CD14-positive monocyte (primary cell): ENCODE measurements at places on chromosomes 5 and 9.

- H3K4me1 ChIP-seq = no peaks in the 10 kb centered on the region
- H3K4me3 ChIP-seq = no peak overlapping the region
- no peaks in the 10 kb centered on the region for H3K36me3 ChIP-seq
- no peak overlapping the region for H3K27ac ChIP-seq
These were observed 9.4 kb upstream of the TENT2 start for GRCh38 chr5:79602889-79603288.

GRCh38 chr5:127406326-127407121, 110.9 kb upstream of the PRRC1 start:
- DNase-seq = no peak
- no peak overlapping the region for H3K4me3 ChIP-seq
- no peaks in the 10 kb centered on the region for H3K27me3 ChIP-seq
- H3K27ac ChIP-seq = no peak overlapping the region
- no peaks in the 10 kb centered on the region for H3K4me1 ChIP-seq
- no peaks in the 10 kb centered on the region for H3K36me3 ChIP-seq

DNA sequence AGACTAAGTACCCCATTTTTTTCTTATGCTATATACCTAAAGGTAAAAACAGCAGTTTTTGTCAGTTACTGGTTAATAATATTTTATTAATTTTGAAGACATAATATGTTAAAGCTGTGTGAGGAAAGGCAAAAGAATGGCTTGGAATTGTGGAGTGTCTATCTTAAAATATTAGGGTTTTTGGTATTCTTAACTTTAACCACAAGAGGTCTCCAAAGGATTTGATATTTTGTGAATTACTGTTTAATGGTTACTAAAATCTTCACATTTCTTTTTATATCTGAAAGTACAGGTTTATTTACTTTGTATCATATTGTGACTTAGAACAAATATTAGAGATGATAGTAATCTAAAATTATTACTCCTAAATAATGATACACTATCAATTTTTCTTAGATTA, 32.0 kb upstream of the DHFR start:
- H3K27me3 ChIP-seq = no peaks in the 10 kb centered on the region
- H3K27ac ChIP-seq = no peak overlapping the region
- peaks cover 26% of the 10 kb centered on the region for H3K36me3 ChIP-seq
- DNase-seq = no peak

- H3K27me3 ChIP-seq = no peaks in the 10 kb centered on the region
- DNase-seq = no peak
- H3K27ac ChIP-seq = no peak overlapping the region
- no peak overlapping the region for H3K4me3 ChIP-seq
- no peaks in the 10 kb centered on the region for H3K36me3 ChIP-seq
- H3K4me1 ChIP-seq = no peaks in the 10 kb centered on the region
These were observed 62.6 kb downstream of the SEMA5A start for GRCh38 chr5:9483243-9483642.

- no peak for DNase-seq
- no peak overlapping the region for H3K27ac ChIP-seq
- H3K27me3 ChIP-seq = no peaks in the 10 kb centered on the region
- H3K36me3 ChIP-seq = no peaks in the 10 kb centered on the region
- H3K4me1 ChIP-seq = no peaks in the 10 kb centered on the region
These were observed 10.3 kb downstream of the UGT3A2 start for GRCh38 chr5:36056422-36056821.

GRCh38 chr5:181265092-181265671, 4.2 kb upstream of the TRIM52 start:
- peaks cover 8% of the 10 kb centered on the region for H3K36me3 ChIP-seq
- H3K27me3 ChIP-seq = no peaks in the 10 kb centered on the region
- no peak overlapping the region for H3K4me3 ChIP-seq
- no peak for DNase-seq
- peaks cover 14% of the 10 kb centered on the region for H3K4me1 ChIP-seq

DNA sequence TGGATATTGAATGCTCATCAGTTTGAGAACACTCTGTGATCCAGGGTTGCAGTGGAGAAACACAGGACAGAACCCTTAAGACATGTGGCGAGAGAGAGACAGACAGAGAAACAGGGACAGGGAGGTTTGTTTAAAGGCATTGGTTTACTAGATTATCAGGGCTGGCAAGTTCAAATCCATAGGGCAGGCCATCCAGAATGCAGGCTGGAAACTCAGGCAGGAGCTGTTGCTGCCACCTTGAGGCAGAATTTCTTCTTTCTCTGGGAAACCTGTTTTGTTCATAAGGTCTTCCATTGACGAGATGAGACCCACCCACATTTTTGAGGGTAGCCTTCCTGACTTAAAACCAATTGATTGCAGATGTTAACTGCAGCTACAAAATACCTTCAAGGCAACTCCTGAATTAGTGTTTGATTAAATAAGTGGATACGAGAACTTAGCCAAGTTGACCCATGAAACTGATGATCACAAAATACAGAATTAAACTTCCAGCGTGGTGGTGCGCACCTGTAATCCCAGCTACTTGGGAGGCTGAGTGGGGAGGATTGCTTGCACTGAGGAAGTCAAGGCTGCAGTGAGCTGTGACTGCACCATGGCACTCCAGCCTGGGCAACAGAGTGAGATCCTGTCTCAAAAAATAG, 55.9 kb downstream of the NSUN2 start:
- no peaks in the 10 kb centered on the region for H3K4me1 ChIP-seq
- peaks cover 13% of the 10 kb centered on the region for H3K27me3 ChIP-seq
- DNase-seq = no peak
- no peak overlapping the region for H3K4me3 ChIP-seq

GRCh38 chr9:91411096-91411771, 12.4 kb downstream of the NFIL3 start:
- H3K4me1 ChIP-seq = peaks cover 80% of the 10 kb centered on the region
- peak overlapping the region; percentile 85 for H3K27ac ChIP-seq
- H3K4me3 ChIP-seq = peak overlapping the region; percentile 49
- peak; percentile 93 for DNase-seq
- H3K27me3 ChIP-seq = no peaks in the 10 kb centered on the region
- peaks cover 22% of the 10 kb centered on the region for H3K36me3 ChIP-seq

GRCh38 chr5:156380848-156381247, 53.9 kb downstream of the SGCD start:
- H3K4me3 ChIP-seq = no peak overlapping the region
- H3K4me1 ChIP-seq = no peaks in the 10 kb centered on the region
- no peaks in the 10 kb centered on the region for H3K36me3 ChIP-seq
- DNase-seq = no peak

DNA sequence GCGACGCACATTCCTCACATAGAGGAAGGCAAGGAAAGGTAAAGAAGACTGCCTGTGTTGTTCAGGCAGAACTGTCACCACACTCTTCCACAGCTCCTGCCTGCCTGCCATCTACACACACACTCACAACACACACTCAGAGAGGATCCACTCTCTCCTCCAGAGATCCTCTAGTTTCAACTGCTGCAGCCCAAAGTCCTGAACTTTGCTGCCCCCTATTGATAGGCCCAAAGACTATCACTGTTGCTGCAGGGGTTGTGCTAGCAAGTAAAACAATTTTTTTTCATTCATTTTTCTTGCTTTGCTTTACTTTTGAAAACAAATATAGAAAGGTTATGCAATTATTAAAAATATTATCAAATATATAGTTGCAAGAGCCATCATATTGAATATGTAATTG, 5.9 kb upstream of the CFAP90 start:
- H3K4me3 ChIP-seq = no peak overlapping the region
- peaks cover 9% of the 10 kb centered on the region for H3K27me3 ChIP-seq
- peaks cover 42% of the 10 kb centered on the region for H3K36me3 ChIP-seq
- H3K4me1 ChIP-seq = no peaks in the 10 kb centered on the region
- no peak for DNase-seq

GRCh38 chr5:34616651-34617050, 39.5 kb upstream of the RAI14 start:
- no peaks in the 10 kb centered on the region for H3K4me1 ChIP-seq
- no peak overlapping the region for H3K4me3 ChIP-seq
- H3K36me3 ChIP-seq = no peaks in the 10 kb centered on the region
- H3K27ac ChIP-seq = no peak overlapping the region

GRCh38 chr5:149452007-149452664, 73.0 kb upstream of the IL17B start:
- H3K36me3 ChIP-seq = no peaks in the 10 kb centered on the region
- no peak for DNase-seq
- no peak overlapping the region for H3K4me3 ChIP-seq

DNA sequence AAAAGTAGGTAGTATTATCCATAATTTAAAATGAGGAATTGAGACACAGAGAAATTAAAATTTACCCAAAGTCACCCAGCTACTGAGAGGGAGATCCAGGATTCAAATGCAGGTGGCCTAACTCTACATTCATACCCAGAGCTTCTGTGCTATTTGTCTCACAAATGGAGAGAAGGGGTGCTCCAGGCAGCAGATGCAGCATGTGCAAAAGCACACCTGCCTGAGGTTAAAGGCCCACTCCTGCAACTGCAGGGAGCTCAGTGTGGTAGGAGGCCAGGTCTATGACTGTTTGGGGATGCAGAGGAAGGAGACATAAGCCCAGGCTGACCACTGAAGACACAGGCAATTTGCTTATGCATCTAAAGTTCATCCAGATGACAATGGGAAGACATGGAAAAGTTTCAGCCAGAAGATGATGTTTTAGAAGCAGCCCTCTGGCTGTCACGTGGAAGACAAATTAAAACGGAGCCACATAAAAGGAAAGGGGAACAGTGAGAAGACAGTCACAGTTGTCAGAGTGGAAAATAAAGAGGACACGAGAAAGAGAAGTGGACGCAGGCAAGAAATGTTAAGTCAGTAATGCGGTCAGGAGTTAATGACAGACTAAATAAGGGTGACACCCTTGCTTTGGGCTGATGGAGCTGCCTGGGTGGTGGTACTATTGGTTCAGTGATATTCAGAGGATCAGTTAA, 214.7 kb downstream of the EBF1 start:
- DNase-seq = no peak
- H3K4me1 ChIP-seq = no peaks in the 10 kb centered on the region
- no peak overlapping the region for H3K27ac ChIP-seq
- no peaks in the 10 kb centered on the region for H3K36me3 ChIP-seq

GRCh38 chr5:148401604-148402003, 17.8 kb downstream of the FBXO38 start:
- no peaks in the 10 kb centered on the region for H3K27me3 ChIP-seq
- no peak overlapping the region for H3K4me3 ChIP-seq
- peak; percentile 24 for DNase-seq
- H3K36me3 ChIP-seq = peaks cover 39% of the 10 kb centered on the region

DNA sequence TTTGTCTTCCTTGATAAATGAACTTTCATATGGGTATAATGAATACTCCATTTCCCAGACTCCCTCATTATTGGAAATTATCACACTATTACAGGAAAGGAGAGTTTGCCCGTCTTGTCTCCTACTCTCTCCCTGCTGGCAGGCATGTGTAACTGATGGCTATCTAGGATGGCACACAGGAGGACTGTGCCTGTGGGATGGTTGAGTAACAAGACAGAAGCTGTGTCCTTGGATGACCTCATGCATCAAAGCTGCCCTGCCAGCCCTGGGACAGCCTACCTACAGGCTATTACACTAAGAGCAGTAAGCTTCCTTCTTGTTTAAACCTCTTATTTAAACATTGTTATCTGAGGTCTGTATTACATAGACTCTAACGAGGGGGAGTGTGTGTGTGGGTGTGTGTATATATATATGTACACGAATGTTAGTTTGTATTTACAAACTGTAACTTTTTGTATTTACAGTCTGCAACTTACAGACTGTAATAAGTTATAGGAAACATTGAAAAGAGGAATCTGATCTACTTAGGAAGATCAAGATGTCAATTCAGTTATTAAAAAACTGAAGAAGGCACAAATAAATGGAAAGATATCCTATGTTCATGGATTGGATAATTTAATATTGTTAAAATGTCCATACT, 247.6 kb upstream of the ACO1 start:
- H3K4me1 ChIP-seq = no peaks in the 10 kb centered on the region
- H3K27ac ChIP-seq = no peak overlapping the region
- no peak for DNase-seq
- no peaks in the 10 kb centered on the region for H3K27me3 ChIP-seq
- no peak overlapping the region for H3K4me3 ChIP-seq

- H3K36me3 ChIP-seq = no peaks in the 10 kb centered on the region
- peaks cover 13% of the 10 kb centered on the region for H3K4me1 ChIP-seq
- H3K27me3 ChIP-seq = no peaks in the 10 kb centered on the region
- peak; percentile 47 for DNase-seq
These were observed 24.0 kb upstream of the KLF9 start for GRCh38 chr9:70438341-70438928.

DNA sequence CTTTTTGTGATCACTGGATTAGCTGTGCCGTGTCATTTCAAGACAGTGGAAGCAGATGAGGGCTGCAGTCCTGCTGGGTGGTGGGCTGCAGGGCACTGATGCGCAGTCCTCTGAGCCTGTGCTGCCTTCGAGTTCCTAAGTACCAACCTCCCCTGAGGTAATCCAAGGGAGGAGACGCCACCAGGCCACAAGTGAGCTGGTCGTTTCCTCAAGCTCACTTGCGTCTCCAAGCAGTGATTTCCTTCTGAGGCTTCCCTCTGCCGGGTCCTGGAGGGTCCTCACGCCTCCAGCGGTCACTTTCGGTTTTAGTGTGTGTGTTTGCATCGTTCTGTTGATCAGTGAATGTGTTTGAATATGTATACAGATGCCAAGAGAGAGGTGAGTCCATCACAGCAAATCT, 115.7 kb downstream of the TRIO start:
- no peak for DNase-seq
- no peak overlapping the region for H3K27ac ChIP-seq

DNA sequence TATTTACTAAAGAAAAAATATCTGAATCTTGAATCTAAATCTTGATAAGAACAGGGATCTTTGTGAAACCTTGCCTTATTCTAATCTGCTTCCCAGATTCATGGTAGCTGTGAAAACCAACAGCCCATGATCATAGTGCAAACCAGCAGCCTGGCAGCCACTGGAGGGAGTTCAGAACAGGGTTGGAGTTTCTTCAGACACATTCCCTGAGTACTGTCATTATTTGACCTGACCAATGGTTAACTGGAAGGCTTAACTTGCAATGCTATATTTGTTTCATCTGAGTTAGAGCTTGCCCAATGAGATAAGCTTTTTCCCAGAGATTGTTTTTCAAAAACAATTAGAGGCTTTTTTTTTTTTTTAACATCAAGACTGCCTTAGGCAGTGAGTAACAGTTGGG, 47.8 kb downstream of the LOX start:
- no peak overlapping the region for H3K27ac ChIP-seq
- no peaks in the 10 kb centered on the region for H3K27me3 ChIP-seq
- no peak for DNase-seq
- H3K4me3 ChIP-seq = no peak overlapping the region

- H3K27me3 ChIP-seq = no peaks in the 10 kb centered on the region
- no peak overlapping the region for H3K4me3 ChIP-seq
- H3K4me1 ChIP-seq = no peaks in the 10 kb centered on the region
- no peak overlapping the region for H3K27ac ChIP-seq
- no peak for DNase-seq
These were observed 435.1 kb downstream of the HCN1 start for GRCh38 chr5:45261125-45261524.

- H3K4me3 ChIP-seq = no peak overlapping the region
- H3K36me3 ChIP-seq = no peaks in the 10 kb centered on the region
- peaks cover 8% of the 10 kb centered on the region for H3K27me3 ChIP-seq
- no peak overlapping the region for H3K27ac ChIP-seq
- no peaks in the 10 kb centered on the region for H3K4me1 ChIP-seq
These were observed 35.3 kb upstream of the SMIM32 start for GRCh38 chr5:136228136-136228757.
